ENCODE measurements at places on chromosomes 16 and 17.

DNA sequence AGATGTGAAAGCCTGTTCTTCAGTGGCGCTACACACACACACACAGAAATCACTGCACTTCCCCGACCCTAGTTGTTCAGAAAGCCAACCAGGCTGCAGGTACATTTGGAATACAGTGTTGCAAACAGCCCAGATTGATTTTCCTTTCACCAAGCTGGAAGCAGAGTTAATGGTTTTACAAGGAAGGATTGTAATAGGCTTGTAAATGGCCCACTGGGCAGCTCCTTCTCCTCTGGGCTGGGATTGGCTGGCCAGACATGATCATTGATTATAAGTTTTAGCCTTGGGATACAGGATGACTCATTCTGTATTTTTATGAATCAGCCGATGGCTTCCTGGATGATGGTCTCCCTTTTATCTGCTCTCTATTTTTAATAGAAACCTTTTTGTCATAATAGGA is 2.5 kb downstream of the VAT1L start:
- no peak for DNase-seq

DNA sequence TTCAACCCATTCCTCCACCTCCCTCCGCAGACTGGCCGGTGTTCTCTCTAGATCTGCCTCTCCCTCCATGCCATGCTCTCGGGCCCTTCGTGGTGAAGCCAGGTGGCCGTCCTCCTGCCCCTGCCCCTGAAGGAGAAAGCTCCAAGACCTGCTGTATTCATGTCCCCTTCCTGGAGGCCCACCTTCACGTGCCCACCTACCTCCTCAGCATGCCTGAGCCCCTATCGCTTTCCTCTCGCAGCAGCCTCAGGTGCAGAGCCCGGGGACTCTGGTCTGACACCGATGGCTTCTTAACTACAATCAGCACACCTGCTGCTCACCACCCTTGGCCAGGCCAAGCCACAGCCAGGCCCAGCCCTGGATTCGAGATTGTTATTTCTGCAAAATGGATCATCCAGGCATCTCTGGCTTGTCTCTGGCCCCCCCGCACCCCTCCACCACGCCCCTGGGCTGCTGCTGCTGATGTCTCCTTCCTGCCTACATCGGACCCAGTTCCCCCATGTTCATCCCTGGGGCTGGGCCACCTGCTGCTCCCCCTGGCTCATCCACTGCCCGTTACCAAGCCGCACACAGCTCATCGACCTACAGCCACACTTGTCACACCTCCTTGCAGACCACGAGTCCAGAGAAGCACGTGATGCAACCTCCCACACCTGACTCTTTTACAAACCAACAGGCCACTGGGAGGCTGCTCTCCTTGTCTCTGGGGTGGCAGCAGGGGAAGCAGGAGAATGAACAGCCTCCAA is 32.5 kb upstream of the TNFRSF13B start:
- DNase-seq = no peak

DNA sequence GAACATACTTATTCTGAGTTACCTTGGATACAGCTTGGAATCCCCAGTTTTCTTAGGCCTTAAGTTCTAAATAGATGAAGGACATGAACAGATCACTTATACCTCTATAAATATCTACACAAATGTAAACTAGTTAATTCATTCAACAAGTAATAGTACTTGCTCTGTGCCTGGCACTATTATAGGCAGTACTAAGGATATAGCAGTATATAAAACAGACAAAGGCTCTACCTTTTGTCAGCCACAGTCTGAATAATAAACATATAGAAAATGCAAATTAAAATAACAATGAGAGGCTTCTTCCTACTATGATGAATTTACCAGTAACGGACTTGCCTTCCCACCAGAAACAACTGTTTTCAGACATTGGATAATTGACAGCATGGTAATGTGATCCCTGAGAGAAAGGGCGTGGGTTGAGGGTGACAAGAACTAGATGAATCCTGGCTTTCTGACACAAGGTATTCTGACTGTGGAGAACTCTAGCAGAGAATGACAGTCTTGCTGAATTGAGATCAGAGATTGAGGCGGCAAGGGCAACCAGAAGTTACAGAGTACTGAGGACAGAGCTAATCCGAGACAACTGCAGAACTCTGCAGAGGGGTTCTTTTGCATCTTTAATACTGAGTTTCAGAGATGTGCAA is 170.5 kb downstream of the TANC2 start:
- no peak for DNase-seq

- no peak for DNase-seq
Measured at GRCh38 chr16:66849021-66849420, 4.8 kb downstream of the CA7 start.

DNA sequence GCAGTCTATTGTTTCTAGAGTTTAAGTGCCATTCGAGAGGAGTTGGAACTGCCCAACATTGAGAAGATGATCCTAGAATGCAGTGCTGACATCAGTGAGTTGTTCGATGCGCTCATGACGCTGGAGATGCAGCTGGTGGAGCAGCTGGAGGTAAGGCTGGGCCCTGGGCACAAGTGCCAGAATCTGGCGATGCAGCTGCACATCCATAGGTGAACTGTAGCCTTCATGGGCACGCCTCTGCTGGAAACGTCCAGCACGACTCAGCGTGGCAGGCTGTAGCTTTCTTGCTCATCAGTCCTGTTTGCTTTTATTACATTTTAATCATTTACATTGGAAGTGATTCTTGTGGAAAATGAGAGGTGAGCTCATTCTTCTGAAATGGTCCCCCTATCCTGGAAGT is 31.7 kb downstream of the DRC3 start:
- DNase-seq = no peak

DNA sequence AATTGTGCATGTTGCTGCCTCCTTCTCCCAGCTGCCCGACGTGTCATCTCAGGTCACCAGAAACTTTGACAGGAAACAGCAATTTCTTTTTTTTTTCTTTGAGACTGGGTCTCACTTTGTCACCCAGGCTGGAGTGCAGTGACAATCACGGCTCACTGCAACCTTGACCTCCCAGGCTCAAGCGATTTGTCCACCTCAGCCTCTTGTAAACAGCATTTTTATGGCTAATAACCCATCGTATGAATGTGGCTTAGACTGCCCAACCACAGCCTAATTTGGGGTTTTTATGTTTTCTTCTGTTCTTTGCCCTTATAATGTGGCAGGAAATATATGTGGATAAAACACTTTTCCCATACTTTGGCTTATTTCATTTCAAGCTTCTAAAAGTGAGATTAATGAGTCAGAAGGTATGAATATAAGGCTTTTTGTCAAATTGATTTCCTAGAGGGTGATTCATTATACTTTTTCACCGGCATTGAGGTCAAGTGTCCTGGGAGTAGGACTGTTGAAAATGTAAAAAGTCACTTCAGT is 31.0 kb upstream of the SLC5A10 start:
- DNase-seq = no peak
